NCI-H2227 treated with DMSO at 0.1 percent for 48 hours (cell line): ENCODE measurements at places on chromosomes 7 and 10.

- peak; percentile 58 for DNase-seq
These were observed 29.9 kb upstream of the HNRNPH3 start for GRCh38 chr10:68301790-68302502.

GRCh38 chr7:108291791-108292440 is 161.8 kb upstream of the LAMB4 start:
- DNase-seq, result no peak

- no peak for DNase-seq
These were observed 126.7 kb upstream of the TMEM196 start for GRCh38 chr7:19900118-19900517.

GRCh38 chr10:24731942-24732341 is 8.3 kb upstream of the ARHGAP21 start:
- DNase-seq, result no peak

- DNase-seq, result peak; percentile 86
These were observed 232.6 kb upstream of the AUTS2 start for GRCh38 chr7:69365651-69366192.
